ENCODE measurements at places on chromosomes 7 and 10.

DNA sequence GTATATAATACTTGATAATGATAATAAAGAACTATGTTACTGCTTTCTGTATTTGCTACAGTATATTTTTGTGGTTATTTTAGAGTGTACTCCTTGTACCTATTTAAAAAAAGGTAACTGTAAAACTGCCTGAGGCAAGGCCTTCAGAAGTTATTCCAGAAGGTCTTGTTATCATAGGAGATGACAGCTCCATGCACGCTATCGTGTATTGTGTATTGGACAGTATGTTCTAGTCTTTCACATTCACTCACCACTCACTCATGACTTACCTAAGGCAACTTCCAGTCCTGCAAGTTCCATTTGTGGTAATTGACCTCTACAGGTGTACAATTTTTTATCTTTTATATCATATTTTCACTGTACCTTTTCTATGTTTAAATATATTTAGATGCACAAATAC is 100.7 kb downstream of the ARL4A start:
- DNase-seq: no peak

- no peak for DNase-seq
Measured at GRCh38 chr10:115628616-115629015, 535.5 kb downstream of the ATRNL1 start.

DNA sequence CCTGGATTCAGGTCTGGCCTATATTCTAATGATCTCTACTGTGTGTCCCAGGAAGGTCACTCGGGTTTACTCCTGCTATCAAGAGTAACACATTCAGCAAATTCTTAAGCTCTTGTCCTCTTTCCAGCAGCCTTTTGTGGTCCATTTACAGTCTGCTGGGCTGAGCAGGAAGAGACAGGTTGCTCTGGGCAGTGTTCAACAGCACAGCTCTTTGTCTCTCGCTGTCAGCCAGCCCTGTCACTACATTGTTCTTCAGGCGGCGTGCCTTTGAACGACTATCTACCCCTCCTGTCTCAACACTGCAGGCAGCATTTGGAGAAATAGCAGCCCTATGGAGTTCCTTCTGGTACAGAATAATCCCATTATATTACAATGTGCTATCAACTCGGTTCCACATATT is 192.2 kb upstream of the TBX20 start:
- DNase-seq: no peak

- DNase-seq: peak; percentile 53
Measured at GRCh38 chr7:128883622-128884448, 21.2 kb downstream of the ATP6V1F start.

DNA sequence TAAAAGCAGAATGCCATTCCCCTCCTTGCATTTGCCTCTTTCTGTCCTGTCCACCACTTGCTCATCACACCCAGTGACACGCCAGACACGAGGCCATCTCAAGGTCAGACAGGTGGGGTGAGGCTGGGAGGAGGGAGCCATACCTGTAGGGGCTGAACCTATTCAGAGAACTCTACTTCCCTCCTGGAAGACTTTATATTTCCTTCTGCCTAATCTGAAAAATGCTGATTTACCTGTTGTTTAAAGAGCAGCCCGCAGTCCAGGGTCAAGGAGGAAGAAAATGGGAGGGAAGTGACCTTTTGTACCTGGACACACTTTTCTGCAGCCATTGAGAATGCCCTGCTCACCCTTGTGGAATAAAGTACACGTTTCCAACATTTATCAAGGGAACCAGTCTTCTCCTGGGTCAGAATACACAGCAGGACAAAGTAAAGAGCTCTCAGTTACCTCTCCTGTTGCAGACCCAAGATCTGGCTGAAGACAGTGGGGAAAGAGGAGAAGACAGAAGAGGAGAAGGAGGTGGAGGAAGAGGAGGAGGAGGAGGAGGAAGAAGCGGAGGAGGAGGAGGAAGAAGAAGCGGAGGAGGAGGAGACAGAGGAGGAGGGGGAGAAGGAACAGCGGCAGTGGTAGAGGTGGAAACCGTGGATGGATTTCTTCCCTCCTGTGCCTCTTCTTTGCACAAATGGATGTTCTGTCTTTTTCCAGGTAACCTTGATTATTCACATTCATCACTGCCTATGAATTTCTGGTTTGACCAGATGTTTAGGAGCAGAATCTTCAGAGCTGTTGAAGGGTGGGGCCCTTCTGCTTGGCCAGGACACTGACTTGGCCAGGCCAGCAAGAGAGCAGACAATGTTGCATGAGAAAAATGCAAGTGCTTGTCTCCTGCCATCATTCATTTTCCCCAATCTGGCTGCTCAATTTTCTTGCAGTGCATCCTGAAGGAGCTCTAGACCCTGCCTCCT is 1.2 kb upstream of the BLNK start:
- DNase-seq: no peak
